Stimulated activated CD4-positive, alpha-beta T cell treated with anti-CD3 and anti-CD28 coated beads, Interleukin-12 subunit alpha, Interleukin-12 subunit beta, amount 100 ng/mL, for 24 hours (primary cell): ENCODE measurements at places on chromosomes 3 and 15.

DNA sequence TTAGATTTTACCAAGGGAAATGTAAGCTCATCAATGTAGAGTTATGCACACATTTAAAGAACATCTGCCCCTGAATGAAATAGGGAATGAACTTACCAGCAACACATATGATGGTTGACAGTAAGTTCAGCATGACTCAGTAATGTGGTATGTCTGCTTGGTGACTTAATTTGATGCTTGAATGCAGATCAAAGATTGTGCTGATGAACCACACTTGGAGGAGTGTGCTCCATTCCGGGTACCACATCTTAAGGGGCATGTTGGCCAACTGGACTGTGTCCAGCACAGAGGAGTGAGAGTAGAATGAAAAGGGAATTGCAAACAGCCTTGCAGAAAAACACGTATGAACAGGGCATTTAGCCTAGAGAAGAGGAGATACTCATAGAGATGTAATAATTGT is 171.0 kb upstream of the RARB start:
- DNase-seq: no peak

DNA sequence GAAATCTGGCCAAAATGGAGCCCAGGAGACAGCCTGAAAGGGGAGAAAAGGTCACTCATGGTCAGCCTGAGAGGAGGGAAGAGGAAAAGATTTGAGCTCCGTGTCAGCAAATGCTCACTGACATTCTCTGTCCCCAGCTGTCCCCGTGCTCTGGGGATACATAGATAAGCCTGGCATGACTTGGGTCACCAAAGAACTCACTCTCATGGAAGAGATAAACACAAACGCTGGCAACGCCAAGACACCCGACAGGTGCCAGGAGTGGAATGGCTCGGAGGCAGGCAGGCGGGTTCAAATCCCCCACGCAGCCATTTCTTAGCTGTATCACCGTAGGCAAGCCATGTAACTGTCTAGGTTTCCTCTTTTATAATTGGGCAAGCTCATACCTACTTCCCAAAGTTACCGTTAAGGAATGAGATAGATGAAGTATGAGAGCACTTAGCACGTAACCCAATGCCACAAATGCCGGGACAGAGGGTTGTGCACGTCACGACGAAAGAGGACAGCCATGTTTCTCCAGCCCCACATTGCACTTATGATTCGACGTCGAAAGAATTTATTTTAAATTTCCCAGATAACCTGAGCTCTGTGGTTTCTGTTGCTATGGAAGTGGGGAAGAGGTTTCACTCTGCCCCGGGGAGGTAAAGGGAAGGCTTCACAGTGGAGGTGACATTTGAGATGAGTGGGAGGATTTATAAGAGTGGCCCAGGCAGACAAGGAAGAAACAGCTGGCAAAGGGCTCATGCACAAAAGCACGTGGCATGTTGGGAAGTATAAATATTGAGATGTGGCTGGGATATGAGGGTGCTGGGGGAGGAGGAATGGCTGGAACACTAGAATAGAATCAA is 41.4 kb upstream of the TSEN2 start:
- DNase-seq: no peak

DNA sequence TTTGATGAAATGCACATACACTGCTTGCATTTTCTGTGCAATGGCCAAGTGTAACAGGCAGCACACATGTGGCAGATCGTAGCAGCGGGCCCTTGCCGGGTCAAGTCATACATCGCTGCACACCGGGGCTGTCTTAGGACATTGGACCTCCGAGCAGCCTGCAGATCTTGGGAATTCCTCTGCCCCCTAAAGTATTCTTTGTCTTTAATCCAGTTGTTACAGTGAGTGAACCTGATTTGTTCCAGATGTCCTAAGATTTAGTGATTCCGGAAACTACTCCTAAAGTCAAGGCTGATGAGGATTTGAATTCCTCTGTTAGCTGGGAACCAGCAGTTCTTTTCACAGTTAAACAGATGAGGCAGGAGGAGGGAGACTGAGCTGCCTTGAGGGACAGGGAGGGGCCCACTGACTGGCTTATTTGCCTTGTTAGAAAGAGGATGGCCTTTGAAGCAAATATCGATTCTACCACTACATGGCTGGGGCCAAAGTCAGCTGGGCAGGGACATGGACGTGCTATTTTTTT is 190.7 kb upstream of the CTDSPL start:
- DNase-seq: no peak

DNA sequence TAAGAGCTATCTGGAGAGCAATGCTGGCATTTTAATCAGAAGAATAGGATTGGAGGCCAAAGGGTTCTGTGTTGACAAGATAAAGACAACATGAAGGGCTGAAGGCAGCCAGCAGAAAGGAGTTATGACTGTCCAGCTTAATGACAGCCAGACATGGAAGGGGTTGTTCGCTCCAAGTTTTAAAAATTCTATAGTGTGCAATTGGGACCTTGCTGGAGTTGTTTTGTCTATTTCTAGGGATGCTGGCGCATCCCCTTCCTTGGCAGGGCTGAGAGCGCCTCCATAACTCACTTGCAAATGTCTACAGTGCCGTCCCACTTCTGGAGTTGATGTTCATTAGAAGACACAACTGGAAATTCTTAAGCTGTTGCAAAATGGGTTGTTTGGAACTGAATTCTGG is 200.7 kb downstream of the TLE3 start:
- DNase-seq: no peak

DNA sequence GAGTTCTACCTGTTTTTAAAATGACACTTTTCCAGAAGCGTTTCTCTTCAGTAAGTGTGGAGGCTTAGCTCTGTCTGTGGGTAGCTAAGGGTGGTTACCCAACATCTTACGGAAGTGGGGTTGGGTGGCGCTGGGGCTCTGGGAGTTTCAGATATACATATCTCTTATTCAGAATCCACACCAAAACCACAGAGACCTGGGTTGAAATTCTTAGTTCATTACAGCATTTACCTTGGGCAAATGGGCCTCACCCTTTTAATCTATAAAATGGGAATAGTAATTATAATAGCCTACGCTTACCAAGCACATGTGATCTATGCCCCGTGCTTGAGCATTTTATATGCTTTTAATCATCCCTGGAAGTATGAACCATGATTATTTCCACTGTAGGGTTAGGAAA is 9.4 kb downstream of the PTPRG start:
- no peak for DNase-seq

- DNase-seq: no peak
Observed at GRCh38 chr3:110568246-110568645, 503.4 kb upstream of the NECTIN3 start.

DNA sequence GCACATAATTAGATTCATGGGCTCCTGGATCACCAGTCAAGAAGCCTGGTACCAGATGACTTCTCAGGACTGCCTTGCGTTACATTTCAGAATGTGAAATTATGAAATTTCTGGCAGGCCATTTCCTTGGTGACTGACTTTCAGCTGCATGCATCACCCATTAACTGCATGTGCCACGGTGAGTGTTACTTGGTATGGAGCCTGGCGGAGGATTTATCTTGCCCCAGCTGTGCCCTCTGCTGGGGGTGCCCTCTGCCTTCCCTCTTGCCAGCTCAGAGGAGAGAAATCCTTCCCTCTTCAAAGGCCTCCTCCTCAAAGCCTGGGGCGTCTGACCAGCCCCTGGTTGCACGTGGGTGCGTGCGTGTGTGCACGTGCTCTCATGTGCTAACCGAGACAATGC is 57.7 kb upstream of the CTSH start:
- DNase-seq: no peak

DNA sequence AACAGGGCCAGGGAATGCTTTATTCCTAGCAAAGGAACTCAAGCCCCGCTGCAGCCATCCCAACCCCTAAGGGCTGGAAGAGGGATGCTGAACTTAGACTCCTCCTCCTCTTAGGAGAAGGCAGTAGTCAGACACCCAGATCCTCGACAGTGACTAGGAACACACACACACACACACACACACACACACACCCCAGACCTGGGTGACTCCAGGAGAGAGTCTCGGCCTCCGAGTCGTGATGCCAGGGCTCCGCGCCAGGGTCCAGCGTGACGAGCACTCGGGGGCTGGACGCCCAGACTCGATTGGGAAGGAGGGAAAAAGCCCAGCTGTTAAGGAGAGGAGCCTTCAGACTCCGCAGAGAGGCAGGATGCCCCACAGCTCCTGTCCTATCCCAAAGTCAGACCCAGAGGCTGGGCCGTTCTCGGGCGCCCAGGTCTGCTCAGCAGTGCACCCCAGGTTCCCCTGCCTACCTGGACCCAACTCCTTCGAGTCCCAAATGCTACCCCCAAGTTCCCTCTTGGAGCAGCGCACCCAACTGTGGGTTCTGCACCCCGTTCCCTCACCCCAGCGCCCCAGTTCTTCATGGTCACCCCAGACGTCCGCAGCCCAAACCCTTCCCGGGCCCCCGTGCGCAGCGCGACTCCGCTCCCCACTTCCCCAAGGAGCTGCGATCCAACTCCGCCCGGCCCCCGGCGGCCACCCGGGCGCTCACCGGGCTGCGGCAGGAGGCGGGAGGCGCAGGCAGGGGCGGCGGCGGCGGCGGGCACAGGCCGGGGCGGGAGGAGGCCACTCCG is 421 bp downstream of the BMF start:
- DNase-seq: no peak

DNA sequence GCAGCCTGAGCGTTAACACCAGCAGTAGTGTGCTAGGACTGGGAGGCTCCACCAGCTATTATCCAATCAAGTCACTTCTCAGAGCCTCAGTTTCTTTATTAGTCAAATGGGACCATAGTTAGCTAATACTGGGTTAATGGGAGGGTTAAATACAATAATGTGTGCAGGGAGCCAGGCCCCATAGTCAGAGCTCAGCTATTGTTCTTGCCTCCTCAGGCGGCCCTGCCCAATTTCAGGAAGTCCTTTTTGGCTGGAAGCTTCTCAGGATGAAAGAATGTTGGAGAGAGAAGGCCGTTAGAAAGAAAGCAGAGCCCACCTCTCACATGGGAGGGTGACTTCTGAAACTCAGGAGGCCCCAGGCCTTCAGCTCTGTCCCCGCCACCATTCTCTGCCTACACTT is 39.5 kb upstream of the SMAD6 start:
- no peak for DNase-seq

DNA sequence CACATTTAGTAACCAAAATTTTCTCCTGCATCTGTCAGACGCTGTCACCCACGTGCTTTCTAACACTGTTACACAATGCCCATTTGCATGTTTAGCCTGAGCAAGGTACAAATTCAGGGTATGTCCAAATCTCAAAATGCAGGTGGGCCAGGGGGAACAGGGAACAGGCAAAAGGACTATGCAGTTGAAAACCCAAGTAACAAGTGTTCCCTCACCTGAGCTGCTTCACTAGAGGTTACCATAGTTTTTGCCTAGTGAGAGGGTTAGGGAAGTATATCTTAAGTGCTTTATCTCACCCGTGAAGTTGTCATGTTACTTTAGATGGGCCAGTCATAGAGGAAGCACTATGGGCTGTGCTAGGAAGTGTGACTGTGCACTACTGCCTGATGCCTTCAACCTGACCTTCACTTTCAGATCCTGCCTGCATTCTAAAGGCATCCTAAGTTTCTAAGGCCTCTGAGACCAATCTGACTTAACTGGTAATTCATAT is 6.0 kb upstream of the TMEM87A start:
- DNase-seq: no peak

DNA sequence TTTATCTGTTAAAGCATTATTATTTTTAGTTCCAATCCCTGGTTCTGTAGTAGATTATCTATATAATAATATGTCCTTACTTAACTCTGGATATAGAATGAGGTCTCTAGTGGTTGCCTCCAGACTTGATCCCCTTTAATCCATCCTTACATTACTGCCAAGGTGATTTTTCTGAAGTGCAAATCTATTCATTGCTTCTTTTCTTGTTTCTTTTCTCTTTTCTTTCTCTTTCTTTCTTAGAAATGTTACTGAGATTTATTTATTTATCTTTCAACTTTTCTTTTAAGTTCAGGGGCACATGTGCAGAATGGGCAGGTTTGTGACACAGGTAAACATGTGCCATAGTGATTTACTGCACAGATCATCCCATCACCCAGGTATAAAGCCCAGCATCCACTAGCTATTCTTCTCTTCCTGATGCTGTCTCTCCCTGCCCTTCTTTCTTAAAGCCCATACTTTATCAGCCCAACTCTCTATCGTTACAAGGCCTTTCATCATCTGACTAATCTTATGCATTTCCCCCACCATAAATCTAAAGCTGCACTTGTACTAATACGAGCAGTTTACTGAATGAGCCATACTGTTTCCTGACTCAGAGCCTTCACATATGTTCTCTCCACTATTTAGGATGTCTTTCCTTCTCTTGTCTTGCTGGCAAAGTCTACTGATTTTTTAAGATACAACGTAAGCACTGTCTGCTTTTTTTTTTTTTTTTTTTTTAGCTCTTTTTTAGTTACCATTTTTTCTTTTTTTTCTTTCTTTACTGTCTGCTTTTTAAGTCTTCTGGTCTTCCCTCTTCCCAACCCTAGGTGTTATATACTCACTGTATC is 4.6 kb downstream of the GLCE start:
- no peak for DNase-seq

DNA sequence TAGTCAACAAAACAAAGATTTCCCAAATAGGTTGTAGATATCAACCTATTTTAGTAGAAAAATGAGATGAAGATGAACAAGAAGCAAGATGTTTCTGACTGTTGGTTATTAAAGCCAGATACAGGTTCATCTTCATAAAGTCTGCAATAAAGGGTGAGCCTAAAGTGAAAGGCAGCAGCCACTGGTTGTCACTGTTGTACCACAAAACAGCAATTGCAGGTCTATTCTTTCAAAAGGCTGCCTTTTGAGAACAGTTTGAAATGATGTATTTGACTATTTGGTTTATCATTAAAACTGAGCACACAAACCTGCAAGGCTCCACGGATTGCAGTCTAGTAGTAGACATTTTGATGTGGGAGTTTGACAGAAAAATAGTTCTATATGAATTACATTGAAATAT is 543.4 kb downstream of the GBE1 start:
- DNase-seq: no peak

DNA sequence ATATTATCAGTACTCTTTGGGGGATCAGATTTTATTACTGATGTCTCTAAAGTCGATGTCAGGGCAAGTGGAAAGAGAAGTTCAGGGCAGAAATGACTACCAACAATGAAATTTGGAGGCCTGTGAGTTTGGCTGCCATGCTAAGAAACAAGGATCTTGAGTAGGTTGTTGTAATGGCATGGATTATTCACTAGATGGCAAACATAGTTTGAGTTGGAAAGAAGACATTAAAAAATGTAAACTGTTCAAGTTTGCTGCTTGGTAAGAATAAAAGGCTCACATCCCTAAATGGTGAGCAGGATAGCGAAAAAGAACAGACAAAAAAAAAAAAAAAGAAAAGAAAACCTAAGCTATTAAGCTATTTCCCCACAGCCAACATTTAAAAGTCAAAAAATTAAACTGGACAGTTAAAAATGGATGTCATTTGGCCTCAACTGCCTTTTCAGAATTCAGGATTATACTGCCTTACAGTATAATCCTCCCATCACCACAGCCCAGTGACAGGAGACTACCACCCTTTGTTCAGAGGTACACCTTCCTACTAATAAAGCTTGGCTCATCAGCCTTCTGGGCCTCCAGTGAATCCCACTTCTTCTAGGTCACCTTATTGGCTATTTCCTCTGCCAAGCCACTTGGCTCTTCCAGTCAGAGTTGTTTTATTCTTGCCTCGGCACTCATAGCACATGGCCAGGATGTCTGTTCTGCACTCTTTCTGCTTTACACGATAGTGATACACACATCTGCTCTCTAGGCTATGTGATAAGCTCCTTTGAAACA is 163.7 kb downstream of the PLD1 start:
- DNase-seq: no peak

GRCh38 chr3:122799322-122799721 is 4.5 kb downstream of the SLC49A4 start:
- no peak for DNase-seq

GRCh38 chr3:45473841-45474240 is 85.5 kb downstream of the LARS2 start:
- no peak for DNase-seq
